CD4-positive, alpha-beta T cell treated with Interleukin-21 for 1 hour (primary cell): ENCODE measurements at places on chromosomes 13 and 19.

- DNase-seq: no peak
Observed at GRCh38 chr19:35279374-35279773, 3.0 kb upstream of the HAMP start.

GRCh38 chr19:31616031-31616430, 266.8 kb upstream of the TSHZ3 start:
- DNase-seq: no peak

- DNase-seq: no peak
Observed at GRCh38 chr19:49559928-49560327, 20.4 kb downstream of the NOSIP start.

DNA sequence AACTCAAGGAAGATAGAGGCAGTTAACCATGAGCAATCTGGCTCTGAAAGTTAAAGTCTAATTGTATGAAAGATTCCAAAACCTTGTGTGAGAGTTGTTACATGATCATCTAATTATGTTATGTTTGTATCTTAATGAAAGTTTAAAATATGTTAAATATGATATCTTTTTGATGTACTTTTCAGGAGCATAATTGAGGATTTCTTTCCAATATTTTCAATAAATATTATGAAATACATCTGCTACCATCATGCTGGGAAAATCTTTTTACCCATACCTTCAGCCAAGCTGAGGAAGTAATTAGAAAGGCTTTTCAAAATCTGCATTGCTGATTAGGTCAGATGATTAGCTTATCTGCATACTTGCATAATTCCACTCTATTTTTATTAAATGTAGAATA, 318.4 kb downstream of the KLF12 start:
- DNase-seq: no peak

DNA sequence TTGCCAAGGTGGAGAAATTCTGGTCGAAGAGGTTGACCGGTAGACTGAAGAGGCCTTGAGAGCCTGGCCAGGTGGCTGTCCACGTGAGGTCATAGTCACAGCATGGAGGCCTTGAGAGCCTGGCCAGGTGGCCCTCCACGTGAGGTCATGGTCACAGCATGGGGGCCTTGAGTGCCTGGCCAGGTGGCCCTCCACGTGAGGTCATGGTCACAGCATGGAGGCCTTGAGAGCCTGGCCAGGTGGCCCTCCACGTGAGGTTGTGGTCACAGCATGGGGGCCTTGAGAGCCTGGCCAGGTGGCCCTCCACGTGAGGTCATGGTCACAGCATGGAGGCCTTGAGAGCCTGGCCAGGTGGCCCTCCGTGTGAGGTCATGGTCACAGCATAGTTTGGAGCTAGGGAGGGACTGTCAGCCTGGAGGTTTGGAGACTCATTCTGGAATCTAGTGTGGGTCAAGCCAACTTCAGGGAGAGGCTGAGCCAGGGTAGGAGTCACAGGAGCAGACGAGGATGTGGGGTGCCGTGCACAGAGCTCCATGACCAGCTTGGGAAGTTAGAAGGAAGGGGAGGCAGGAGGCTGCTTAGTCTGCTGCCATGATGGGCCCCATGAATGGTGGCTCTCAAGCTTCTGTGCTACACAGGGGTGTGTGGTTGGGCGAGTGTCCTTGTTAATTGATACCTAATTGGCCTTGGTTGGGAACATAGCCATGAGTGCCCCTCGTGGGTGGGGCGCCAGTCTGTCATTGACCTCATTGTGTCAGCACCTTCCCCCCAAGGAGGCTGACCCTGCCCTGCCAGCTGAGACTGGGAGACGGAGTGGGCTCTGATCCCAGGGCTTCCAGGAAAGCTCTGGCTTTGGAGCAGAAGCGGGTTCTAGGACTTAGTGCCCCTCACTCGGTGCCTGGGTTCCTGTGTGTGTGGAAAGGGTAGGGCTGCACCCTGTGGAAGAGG, 4.0 kb downstream of the LENG9 start:
- no peak for DNase-seq
